ENCODE measurements at places on chromosomes 3 and 15. TPM values are rescaled to one million over a fixed set of nuclear protein-coding genes. Genes with fewer than 3 reads are reported as not detected.
A peak's percentile ranks its signal among the peaks of the same experiment; 100 is the strongest.

GRCh38 chr3:64995857-64996551 is 308.2 kb upstream of the ADAMTS9 start:
- H3K36me3 ChIP-seq = no peaks in the 10 kb centered on the region
- H3K4me3 ChIP-seq = no peak overlapping the region
- 0 out of 2 replicates have a peak, but pooled peaks cover 11% of the 10 kb centered on the region for H3K4me1 ChIP-seq
- peak; percentile 18 for DNase-seq
- H3K27me3 ChIP-seq = no peaks in the 10 kb centered on the region
- no peak overlapping the region for H3K27ac ChIP-seq

GRCh38 chr3:46089237-46090011 is 62.1 kb upstream of the XCR1 start:
- H3K36me3 ChIP-seq = no peaks in the 10 kb centered on the region
- no peak overlapping the region for H3K4me3 ChIP-seq
- H3K27ac ChIP-seq = no peak overlapping the region
- H3K4me1 ChIP-seq = 0 out of 2 replicates have a peak, but pooled peaks cover 8% of the 10 kb centered on the region

- DNase-seq = peak; percentile 57
- no peak overlapping the region for H3K4me3 ChIP-seq
- no peaks in the 10 kb centered on the region for H3K36me3 ChIP-seq
These were observed 240.2 kb downstream of the CD47 start for GRCh38 chr3:107850681-107851080.

Gene NR2F2
- 4.7 TPM for polyA plus RNA-seq

Gene CHRD
- 35.2 TPM for polyA plus RNA-seq

- no peak overlapping the region for H3K4me3 ChIP-seq
- DNase-seq = no peak
- no peak overlapping the region for H3K27ac ChIP-seq
- H3K36me3 ChIP-seq = no peaks in the 10 kb centered on the region
- H3K4me1 ChIP-seq = peaks cover 11% of the 10 kb centered on the region
These were observed 81.5 kb downstream of the DLG1 start for GRCh38 chr3:197216914-197217313.

GRCh38 chr3:68751888-68752287 is 180.5 kb downstream of the TAFA4 start:
- H3K27ac ChIP-seq = no peak overlapping the region
- H3K36me3 ChIP-seq = no peaks in the 10 kb centered on the region
- no peaks in the 10 kb centered on the region for H3K27me3 ChIP-seq
- H3K4me3 ChIP-seq = no peak overlapping the region

Gene GPR62
- polyA plus RNA-seq = not detected
